ENCODE measurements at places on chromosomes 3 and 15.

- no peak for DNase-seq
These were observed 52.6 kb downstream of the FBN1 start for GRCh38 chr15:48592933-48593332.

GRCh38 chr3:163071713-163072112, 1575.1 kb downstream of the OTOL1 start:
- no peak for DNase-seq

GRCh38 chr3:118637846-118638245, 396.8 kb downstream of the IGSF11 start:
- no peak for DNase-seq

- no peak for DNase-seq
These were observed 57.4 kb downstream of the MGLL start for GRCh38 chr3:127764841-127765362.

- DNase-seq = no peak
These were observed 62.4 kb downstream of the IFT57 start for GRCh38 chr3:108159865-108160264.

DNA sequence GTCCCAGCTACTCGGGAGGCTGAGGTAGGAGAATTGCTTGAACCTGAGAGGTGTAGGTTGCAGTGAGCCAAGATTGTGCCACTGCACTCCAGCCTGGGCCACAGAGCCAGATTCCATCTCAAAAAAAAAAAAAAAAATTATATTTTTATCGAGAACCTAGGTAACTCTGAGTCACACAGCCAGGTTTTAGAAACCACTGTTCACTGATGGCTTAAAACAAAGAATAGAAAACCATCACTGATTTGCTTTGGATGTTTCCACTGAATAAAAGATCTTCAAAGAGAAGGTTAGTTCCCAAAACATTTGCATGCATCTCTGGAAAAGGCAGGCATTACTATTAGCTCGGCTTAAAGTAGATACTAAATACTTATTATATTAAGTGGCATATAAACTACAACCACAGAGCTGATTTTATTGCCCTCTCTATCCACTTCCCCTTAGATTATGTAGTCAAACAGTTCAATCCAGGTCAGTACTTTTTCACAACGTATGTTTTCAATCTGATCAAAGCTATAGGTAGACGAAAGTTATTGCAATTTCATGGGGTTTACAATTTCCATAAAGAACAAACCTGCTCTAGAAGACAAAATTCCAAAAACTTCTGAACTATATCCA, 1.4 kb downstream of the B4GALT4 start:
- DNase-seq = no peak

DNA sequence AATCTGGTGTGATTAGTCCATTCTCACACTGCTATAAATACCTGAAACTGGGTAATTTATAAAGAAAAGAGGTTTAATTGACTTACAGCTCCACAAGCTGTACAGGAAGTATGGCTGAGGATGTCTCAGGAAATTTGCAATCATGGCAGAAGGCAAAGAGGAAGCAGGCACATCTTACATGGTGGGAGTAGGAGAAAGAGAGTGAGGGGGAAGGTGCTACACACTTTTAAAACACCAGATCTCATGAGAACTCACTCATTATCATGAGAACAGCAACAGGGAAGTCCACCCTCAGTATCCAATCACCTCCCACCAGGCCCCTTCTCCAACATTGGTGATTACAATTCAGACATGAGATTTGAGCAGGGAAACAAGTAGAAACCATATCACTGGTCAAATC, 24.0 kb upstream of the ACP3 start:
- no peak for DNase-seq

DNA sequence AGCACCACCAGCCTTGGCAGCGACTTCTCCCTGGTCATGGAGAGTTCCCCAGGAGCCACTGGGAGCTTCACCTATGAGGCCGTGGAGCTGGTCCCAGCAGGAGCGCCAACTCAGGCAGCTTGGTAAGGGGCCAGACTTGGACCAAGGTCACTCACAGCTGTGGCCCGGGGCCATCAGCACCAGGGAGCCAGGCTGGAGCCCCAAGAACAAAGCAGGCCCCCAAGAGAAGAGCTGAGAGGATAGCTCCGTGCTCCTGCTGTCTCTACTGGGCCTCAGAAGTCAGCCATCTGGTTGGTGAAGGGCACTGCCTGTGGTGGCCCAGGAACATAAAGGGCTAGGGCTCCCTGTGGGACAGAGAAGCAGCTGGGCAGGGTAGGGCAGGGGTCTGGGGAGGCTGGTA, 14.7 kb upstream of the CPNE9 start:
- DNase-seq = no peak

DNA sequence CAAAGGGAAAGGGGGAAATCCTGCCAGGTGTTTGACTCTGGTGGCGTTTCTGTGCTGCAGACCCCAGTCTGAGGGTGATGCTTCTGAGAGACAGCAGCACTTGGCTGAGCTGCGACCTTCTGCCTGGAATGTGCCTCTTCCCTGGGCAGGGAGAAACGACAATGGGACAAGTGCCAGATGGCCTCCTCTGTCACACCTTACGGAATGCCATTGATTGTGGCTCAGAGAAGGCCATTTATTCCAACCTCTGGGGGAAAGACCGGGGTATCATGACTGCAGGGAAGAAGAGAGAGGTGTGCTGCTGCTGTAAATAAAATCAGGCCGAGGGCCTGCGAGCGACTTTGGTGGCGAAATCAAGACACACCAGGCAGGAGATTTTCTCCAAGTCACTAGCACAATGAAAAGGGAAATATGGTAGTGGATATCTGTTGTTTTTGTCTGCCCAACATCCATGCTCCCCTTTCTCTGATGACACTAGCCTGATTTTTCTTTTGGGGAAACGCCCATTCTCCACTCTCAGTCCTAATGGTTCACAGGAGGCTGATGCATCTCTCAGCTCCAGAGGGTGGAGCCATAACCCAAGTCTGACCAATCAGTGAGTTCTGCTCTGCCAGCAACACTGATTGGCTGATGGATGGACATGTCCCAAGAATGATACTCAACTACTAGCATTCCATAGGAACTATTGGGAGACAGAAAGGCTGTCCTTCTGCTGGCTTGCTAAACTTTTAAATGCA, 336.1 kb downstream of the FOXP1 start:
- DNase-seq = no peak

DNA sequence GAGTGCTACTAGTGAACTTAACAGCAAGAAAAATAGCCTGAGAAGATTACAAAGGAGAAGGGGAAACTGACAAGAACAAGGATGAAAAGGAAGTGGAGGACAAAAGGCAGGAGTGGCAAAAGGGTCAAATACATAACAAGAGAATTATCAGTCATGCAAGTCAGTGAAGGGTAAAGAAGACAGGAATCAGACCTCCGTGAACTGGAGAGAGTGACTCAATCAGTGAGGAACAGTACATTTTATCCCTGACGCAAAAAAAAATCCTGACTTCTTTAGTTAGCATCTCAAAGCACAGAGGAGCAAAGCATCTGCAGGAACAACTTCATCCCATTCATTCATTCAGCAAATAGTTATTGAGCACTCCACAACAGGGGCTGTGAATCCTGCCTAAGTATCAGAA, 97.8 kb downstream of the SST start:
- no peak for DNase-seq

DNA sequence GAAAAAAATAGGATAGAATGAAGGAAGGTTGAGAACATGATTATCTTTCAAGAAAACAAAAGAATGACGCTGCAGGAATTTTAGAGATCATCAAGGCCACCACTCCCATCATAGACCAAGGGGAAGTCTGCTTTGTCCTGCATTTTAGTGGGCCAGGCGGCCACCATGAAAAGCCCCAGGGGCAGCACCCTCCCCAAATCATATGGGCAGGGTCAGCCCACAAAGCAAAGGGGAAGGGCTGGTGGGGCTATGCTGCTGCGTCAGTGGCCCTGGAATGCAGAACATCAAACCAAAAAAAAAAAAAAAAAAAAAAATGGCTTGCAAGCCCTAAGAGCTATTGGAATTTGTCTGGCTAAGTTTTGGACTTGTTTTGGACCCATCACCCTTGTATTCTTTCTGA, 620.8 kb downstream of the ROBO2 start:
- DNase-seq = no peak

- DNase-seq = no peak
These were observed 162.3 kb downstream of the GABRG3 start for GRCh38 chr15:27133249-27133648.

DNA sequence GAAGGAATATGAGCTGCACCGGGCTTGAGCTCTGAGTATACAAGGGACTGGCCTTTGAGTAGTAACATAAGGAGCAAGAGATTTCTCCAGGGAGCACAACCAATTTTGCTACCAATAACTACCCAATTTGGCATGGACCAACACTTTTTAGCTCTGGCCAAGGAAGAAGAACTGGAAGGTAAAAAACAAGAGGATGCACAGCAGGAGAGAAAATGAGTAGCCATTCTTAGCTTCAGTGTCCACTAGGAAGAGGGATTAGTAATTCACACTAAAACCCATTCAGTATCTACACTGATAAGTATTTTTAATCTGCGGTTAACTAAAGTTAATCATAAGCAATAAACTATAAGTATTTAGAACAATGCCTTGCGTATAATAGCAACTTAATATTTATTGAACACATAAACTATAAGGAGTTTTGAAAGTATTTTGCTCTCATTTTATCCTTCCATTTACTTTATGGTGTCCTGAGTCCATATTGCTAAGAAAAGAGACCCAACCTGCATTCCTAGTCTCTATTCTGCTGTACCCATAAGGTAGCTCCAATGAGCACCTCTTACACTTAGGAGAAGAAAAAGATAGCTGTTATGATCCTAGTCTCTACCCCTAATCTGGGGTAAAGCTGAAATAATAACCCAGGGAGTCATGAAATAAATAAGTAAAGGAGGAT, 268.9 kb downstream of the IGSF11 start:
- DNase-seq = no peak

DNA sequence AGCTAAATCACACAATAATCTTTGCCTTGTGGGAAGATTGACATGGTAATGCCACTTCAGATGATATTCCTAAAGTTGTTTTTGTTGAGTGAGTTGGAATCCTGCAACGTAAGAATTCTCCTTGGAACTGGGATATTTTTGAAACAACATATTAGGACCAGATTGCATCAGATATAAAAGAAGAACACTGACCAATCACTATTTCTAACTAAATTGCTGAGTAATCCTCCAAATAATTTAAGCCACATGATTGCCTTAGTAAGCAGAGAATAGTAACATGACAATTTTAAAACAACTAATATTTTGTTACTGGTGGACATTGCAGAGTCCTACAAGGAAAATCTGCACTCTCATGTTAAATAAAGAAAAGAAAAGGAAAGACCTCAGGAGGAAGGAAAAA, 353.9 kb upstream of the LMCD1 start:
- DNase-seq = no peak

DNA sequence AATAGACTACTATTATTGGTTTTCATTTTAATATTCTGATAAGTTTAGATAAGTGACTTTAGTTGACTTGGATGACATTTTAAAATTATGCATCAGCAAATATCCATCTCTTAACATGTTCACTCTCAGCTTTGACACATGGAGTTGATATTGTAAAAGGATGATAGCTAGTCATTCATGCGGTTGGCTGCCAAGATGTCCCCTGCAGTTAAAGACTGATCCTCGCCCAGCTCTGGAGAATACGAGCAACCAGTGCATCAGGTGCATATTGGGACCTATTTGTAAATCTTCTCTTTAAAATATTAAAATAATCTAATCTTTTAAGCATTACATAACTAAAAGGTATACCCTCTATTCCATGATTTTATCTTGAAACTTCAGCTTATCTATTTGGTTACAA, 41.9 kb downstream of the EPHB1 start:
- DNase-seq = no peak

- no peak for DNase-seq
These were observed 27.8 kb downstream of the STAC start for GRCh38 chr3:36408146-36408545.

DNA sequence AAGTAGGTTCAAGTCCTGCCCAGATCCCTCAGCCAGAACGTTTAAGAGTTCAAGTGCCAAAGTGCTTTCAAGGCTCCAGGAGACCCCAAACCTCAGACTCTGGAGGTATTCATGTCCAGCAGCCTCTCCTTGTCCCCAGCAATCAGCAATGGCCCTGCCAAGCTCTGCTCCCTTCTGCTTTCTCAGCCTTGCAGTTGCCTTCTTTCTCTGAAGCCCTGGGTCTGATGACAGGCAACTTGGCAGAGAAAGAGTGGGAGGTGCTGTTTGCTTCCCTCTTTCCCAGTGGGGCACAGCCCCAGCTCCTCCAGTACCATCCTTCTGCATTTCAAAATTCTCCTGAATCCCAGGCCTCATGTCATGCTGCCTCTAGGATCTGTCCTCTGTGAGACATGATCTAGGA, 40.2 kb downstream of the ATP2B2 start:
- no peak for DNase-seq

- no peak for DNase-seq
These were observed 2.2 kb upstream of the ALPK3 start for GRCh38 chr15:84814916-84815315.

DNA sequence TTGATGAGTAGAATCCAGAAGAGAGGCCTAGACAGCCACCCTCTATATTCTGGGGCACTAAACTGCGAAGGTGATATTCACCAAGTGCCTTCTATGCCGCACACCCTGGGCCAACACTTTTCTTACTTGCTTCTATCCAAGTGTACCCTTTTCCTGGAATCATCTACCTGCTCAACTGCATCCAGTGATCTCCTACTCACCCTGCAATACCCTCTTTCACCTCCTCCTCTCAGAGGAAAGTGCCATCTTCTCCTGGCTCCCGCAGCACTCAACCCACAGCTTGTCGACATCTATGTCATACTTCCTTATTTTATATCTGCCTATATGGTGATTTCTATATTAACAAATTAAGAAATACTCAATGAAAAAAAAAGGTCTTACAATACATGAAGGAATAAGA, 28.6 kb upstream of the LMCD1 start:
- DNase-seq = no peak

DNA sequence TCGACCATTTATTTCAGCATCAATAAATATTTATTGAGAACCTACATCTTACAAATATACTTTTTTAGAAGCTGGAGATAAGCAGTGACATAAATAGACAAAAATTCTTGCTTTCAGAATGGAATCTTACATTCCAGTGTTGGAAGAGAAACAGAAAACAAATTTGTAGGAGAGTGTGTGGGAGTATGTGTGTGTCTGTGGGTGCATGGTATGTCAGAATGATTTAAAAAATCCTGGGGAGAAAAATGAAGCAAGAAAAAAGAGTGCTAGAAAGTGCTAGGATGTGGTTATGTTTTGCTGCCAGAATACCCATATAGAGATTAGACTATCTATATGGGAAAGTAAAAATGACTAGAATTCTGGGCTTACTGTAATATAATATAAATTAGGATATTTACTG, 561.7 kb upstream of the SGO1 start:
- DNase-seq = no peak
